Left cardiac atrium (tissue), 4 donors: ENCODE measurements at places on chromosomes 16 and 17.

DNA sequence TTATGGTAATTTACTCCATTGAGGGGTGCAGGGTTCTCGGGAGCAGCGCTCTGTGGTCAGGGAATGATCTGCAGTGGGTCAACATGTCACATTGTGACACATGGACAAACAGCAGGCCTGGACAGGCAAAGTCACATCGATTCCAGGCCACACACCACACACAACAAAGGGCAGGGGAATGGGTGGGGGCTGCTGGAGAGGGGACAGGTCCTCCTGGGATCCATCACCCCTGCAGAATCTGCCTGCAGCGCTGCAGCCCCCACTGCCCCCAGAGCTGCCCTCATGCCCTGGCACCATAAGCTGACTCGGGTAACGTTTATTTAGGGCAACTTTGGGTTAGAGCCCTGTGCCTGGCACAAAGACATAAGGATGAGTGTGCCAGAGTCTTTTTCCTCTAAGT lies 9.1 kb downstream of the PEMT start:
- no peak for DNase-seq

GRCh38 chr16:64696866-64697265 lies 425.0 kb downstream of the CDH11 start:
- DNase-seq, result no peak

DNA sequence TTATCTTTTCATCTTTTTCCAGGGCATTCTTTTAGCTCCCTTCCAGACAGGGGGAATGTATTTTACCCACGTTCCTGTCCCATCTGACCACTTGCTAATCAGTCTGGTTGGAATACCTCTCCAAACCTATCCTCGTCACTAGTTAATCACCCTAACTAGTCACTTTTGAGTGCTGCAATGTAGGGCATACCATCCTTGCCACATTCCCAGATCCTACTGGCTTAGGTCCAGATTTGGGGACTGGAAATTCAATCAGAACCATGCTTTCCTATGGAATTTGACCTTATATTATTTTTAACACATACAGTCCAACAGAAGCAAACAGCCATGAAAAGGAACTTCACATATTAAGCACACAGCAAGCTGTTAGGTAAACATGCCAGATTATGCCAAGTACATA lies 29.7 kb downstream of the NACA2 start:
- DNase-seq, result no peak

GRCh38 chr17:66339561-66339960 lies 37.1 kb downstream of the PRKCA start:
- DNase-seq, result no peak

- DNase-seq, result no peak
Measured at GRCh38 chr17:46896991-46897390, 26.0 kb upstream of the GOSR2 start.

DNA sequence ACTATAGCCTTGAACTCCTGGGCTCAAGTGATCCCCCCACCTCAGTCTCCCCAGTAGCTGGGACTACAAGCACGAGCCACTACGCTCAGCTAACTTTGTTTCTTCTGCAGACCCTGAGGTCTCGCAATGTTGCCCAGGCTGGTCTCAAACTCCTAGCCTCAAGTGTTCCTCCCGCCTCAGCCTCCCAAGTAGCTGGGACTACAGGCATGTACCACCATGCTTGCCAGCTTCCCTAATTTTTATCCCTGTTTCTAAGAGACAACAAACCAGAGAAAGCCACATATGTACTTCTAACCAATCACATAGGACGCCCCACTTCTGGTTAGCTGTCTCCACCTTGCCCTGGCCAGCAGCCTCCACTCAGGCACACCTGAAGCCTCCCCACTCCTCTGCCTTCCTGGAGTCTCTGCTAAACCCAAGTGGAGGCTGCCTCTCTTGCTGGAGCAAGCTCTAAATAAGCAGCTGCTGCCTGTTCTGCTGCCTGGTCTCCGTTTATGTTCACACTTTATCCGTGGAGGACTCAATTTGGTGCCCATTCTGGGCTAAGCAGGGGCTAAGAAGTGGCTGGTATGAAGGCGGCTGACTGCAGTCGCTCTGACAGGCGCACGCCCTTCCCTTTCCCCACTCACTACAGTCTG lies 24.7 kb downstream of the NSMCE1 start:
- no peak for DNase-seq

GRCh38 chr16:11748404-11749254 lies 6.0 kb upstream of the TXNDC11 start:
- no peak for DNase-seq

- no peak for DNase-seq
Measured at GRCh38 chr17:39540611-39541010, 67.1 kb downstream of the NEUROD2 start.
